ENCODE measurements at places on chromosomes 2 and 18.
A peak's percentile ranks its signal among the peaks of the same experiment; 100 is the strongest.

DNA sequence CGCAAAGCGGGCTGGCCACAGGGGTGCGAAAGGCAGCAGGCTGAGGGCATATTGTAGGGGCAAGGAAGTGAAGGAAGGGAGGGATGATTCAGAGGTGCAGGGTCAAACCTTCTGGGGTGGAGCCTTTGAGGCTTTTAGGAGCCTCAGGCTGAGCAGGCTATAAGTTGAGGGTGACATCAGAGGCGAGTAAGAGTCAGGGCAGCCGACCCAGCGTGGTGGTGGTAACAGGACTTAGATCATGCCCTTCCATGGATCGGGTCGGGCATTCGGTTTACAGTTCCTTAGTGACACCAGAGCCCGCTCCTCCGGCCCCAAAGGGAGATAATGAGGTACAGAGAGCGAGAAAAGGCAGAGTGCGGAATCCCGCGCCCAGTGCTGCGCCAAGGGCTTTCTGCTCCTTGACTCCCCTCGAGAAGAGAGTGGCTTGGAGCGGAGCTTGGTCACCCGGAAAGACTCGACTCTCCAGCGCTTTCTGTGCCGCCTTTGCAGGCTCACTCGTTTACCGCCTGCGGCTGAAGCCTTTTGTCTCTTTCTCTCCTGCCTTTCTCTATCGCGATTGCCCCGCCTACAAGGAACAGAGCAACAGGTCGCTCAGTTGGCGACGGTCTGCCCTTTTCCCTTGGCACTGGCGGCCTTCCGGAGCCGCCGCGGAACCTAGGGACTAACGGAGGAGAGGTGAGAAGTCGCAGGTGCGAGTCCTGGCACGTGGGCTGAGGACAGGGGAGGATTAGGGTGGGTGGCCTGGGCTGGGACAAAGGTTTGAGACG lies 720 bp downstream of the LBX2 start:
- peak; percentile 40 for DNase-seq

DNA sequence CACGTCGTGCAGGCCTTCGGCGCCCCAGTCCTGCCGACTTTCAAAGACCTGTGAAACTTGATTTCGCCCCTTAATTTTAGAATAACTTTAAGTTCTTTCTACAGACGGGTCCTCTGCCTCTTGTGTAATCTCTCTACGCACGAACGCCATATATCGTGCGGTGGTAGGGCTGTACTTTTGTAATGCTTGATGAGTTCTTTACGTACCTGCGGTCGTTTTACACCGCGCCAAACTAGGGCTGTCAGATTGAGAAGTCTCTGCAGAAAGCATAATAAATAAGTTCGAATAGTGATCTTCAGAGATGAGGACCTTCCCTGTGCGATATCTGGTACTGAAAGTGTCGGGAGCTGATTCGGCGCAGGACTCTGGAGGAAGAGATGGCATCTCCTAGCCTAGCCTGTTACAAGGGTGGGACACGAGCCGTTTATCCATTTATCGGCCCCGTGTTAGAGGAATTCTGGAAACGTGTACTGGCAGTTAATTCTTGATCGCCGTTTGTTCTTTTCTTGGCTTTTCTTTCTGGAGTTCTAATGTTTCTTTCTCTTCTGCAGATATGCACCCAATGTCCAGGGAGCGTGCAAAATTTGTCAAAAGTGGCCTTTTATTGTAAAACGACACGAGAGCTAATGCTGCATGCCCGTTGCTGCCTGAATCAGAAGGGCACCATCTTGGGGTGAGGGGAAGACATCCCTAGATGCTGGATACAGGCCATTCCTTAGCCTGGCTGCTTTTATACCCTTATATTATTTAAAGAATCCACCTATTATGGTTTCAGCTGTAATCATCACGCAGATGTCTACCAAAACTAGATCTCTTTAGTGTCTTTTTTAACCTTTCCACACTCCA lies 781 bp upstream of the SLC5A6 start:
- DNase-seq = peak; percentile 39

GRCh38 chr2:42793334-42794270 lies 1.2 kb upstream of the HAAO start:
- no peak for DNase-seq

GRCh38 chr2:191467113-191467512 lies 210.8 kb upstream of the NABP1 start:
- no peak for DNase-seq

DNA sequence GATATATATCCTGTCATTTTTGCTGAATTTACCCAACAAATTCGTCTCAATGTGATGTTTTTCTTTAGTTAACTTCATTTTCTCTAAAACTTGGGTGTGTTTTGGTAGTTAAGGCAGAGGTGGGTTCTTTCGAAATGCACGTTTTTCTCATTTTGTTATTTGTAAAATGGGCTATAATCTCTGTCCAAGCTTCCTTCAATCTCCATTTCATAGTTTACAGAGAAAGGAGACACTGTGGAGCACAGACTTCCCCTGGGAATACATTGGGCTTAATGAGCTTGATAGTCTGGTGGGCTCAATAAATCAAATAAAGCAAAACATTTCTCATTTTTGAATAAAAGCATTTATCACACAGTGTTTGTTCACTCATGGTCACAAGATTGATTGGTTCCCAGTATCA lies 145.1 kb downstream of the AGPS start:
- no peak for DNase-seq

- DNase-seq = no peak
Observed at GRCh38 chr2:219216535-219216915, 2.2 kb downstream of the ABCB6 start.

DNA sequence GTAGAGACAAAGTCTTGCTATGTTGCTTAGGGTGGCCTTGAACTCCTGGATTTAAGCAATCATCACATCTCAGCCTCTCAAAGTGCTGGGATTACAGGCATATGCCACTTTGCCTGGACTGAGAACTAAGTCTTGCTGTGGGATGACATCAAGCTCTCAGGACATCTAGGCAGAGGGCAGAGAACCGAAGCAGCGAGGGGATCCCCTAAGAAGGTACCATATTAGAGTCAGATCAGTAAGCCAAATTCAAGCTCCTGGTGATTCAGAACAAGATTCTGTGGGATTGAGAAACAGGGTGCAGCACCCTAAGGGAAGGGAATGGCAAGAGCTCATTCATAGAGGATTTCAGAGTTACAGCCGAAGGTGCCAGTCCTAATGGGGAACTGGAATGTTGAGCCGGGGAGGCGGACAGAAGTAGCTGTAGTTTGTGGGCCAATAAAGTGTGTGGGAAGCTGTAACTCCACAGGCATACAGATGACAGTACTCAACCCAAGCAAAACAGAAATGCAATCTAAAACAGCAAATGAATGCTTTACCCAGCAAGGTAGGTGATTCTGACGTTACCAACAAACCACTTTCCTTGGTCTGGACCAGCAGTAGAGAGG lies 30.9 kb downstream of the EPHA4 start:
- no peak for DNase-seq

- peak; percentile 47 for DNase-seq
Observed at GRCh38 chr2:227890495-227891079, 19.2 kb downstream of the DAW1 start.

- no peak for DNase-seq
Observed at GRCh38 chr2:85794491-85795121, 40.8 kb downstream of the ATOH8 start.

Measured in CD4-positive, alpha-beta T cell treated with Interleukin-4 for 4 hours (primary cell).